ENCODE measurements at places on chromosomes 3 and 15. TPM values are rescaled to one million over a fixed set of nuclear protein-coding genes. Genes with fewer than 3 reads are reported as not detected.
A peak's percentile ranks its signal among the peaks of the same experiment; 100 is the strongest.

DNA sequence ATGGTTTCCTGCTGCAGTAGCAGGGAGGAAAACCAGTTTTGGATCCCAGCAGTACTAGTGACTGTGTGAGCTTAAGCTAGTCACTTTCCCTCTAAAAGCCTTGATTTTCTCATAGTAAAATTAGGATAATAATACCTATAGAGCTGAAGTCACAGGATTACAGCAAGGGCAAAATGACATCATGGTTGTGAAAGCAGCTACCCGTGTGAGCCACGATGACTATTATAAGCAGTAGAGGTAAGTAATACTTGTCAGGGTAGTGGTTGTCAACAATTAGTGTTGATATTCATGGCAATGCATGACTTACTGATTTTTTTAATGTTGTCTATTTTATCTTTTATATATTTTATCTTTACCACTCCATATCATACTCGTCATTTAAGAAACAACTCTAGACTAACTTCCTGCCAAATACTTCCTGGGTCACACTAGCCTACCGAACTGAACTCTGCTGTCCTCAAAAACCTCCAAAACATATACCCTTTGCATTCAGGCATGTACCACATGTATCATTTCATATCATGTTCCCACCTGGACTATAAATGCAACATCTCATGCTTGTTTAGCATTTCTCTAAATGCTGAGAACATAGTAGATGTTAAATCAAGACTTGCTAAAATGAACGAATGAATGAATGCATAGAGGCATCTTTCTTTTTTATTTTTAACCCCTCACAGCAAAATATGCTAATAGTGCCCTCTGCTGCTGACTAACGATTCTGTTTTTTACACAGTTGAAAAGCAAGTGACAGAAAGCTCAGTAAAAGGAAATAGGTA, 172.6 kb downstream of the P3H2 start:
- H3K36me3 ChIP-seq = no peaks in the 10 kb centered on the region
- H3K27ac ChIP-seq = no peak overlapping the region
- no peak overlapping the region for H3K4me3 ChIP-seq
- H3K27me3 ChIP-seq = peaks cover 3% of the 10 kb centered on the region
- H3K4me1 ChIP-seq = peaks cover 6% of the 10 kb centered on the region
- no peak for DNase-seq

The SAXO2 gene
- 0.57 TPM for total RNA-seq

- no peaks in the 10 kb centered on the region for H3K27me3 ChIP-seq
- no peaks in the 10 kb centered on the region for H3K4me1 ChIP-seq
- no peaks in the 10 kb centered on the region for H3K36me3 ChIP-seq
These were observed 442.4 kb upstream of the BCHE start for GRCh38 chr3:166279636-166280035.

The PFKFB4 gene
- total RNA-seq = 15.5 TPM

GRCh38 chr3:64225695-64226499, 631 bp upstream of the PRICKLE2 start:
- no peak overlapping the region for H3K27ac ChIP-seq
- no peak overlapping the region for H3K4me3 ChIP-seq
- H3K27me3 ChIP-seq = no peaks in the 10 kb centered on the region
- no peaks in the 10 kb centered on the region for H3K4me1 ChIP-seq

GRCh38 chr3:52405601-52406110, 39.2 kb downstream of the SEMA3G start:
- H3K36me3 ChIP-seq = peaks cover 50% of the 10 kb centered on the region
- DNase-seq = no peak
- no peaks in the 10 kb centered on the region for H3K27me3 ChIP-seq
- H3K4me3 ChIP-seq = no peak overlapping the region
- H3K27ac ChIP-seq = no peak overlapping the region
- H3K4me1 ChIP-seq = peaks cover 13% of the 10 kb centered on the region

- H3K27ac ChIP-seq = no peak overlapping the region
- no peaks in the 10 kb centered on the region for H3K4me1 ChIP-seq
- H3K4me3 ChIP-seq = no peak overlapping the region
- peaks cover 2% of the 10 kb centered on the region for H3K27me3 ChIP-seq
- DNase-seq = no peak
These were observed 248.4 kb downstream of the CPNE4 start for GRCh38 chr3:131786386-131786785.

The GP5 gene
- total RNA-seq = 0.31 TPM

DNA sequence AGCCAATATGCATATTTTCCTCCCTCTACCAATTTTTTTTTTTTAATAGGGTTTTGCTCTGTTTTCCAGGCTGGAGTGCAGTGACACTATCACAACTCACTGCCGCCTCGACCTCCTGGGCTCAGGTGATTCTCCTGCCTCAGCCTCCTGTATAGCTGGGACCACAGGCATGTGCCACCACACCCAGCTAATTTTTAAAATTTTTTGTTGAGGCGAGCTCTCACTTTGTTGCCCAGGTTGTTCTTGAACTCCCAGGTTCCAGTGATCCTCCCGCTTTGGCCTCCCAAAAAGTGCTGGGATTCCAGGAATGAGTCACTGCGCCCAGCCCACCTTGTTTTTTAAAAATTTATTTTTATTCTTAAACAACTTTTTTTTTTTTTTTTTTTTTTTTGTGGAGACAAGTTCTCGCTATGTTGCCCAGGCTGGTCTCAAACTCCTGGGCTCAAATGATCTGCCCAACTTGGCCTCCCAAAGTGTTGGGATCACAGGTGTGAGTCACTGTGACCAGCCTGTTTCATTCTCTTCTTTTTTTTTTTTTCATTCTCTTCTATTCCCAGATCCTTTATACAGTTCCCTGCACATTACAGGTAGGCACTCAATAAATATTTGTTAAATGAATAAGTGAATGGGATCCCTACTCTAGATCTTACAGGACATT, 40.5 kb upstream of the PIK3CB start:
- no peaks in the 10 kb centered on the region for H3K27me3 ChIP-seq
- no peak overlapping the region for H3K4me3 ChIP-seq
- no peak overlapping the region for H3K27ac ChIP-seq

The SERPINI2 gene
- not detected for total RNA-seq

The TM4SF18 gene
- not detected for total RNA-seq

- no peaks in the 10 kb centered on the region for H3K27me3 ChIP-seq
- H3K4me1 ChIP-seq = no peaks in the 10 kb centered on the region
- H3K4me3 ChIP-seq = no peak overlapping the region
- DNase-seq = no peak
These were observed 64.3 kb downstream of the TRIM42 start for GRCh38 chr3:140742116-140742515.

- no peaks in the 10 kb centered on the region for H3K36me3 ChIP-seq
- no peak overlapping the region for H3K27ac ChIP-seq
- no peak for DNase-seq
- no peak overlapping the region for H3K4me3 ChIP-seq
These were observed 21.3 kb downstream of the PRTG start for GRCh38 chr15:55721554-55722185.

- no peaks in the 10 kb centered on the region for H3K4me1 ChIP-seq
- no peak overlapping the region for H3K27ac ChIP-seq
- DNase-seq = no peak
These were observed 179.7 kb upstream of the NDN start for GRCh38 chr15:23866832-23867231.

- no peaks in the 10 kb centered on the region for H3K27me3 ChIP-seq
- no peak for DNase-seq
- H3K4me3 ChIP-seq = no peak overlapping the region
- H3K4me1 ChIP-seq = no peaks in the 10 kb centered on the region
These were observed 397.0 kb downstream of the CNTN3 start for GRCh38 chr3:74217467-74217866.

GRCh38 chr3:14141144-14141543, 16.3 kb downstream of the TMEM43 start:
- peaks cover 43% of the 10 kb centered on the region for H3K36me3 ChIP-seq
- peaks cover 56% of the 10 kb centered on the region for H3K4me1 ChIP-seq
- peak overlapping the region; percentile 34 for H3K27ac ChIP-seq
- no peak overlapping the region for H3K4me3 ChIP-seq
- H3K27me3 ChIP-seq = no peaks in the 10 kb centered on the region

The METTL6 gene
- total RNA-seq = 15.8 TPM

GRCh38 chr3:42094691-42095391, 3.7 kb downstream of the TRAK1 start:
- H3K4me3 ChIP-seq = no peak overlapping the region
- peaks cover 26% of the 10 kb centered on the region for H3K36me3 ChIP-seq
- DNase-seq = no peak
- H3K4me1 ChIP-seq = peaks cover 63% of the 10 kb centered on the region

The BUB1B gene
- 71.0 TPM for total RNA-seq

DNA sequence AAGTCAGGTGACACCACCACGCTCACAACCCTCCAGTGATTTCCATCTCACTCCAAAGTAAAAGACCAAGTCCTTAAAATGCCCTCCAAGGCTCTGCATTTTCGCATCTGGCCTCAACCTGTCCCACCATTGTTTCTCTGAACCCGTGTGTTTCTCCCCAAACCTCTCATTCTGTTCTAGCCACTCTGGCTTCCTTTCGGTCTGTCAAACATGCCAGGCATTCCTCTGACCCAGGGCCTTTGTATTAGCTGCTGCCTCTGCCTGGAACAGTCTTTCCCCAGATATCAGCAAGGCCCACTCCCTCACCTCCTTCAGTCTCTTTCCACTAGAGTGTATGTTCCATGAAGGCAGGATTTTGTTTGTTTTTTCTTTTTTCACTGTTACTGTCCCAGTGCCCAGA, 16.0 kb downstream of the MAP2K5 start:
- DNase-seq = no peak
- H3K4me3 ChIP-seq = no peak overlapping the region
- no peaks in the 10 kb centered on the region for H3K4me1 ChIP-seq
- H3K27ac ChIP-seq = no peak overlapping the region

The RCN2 gene
- 39.9 TPM for total RNA-seq

DNA sequence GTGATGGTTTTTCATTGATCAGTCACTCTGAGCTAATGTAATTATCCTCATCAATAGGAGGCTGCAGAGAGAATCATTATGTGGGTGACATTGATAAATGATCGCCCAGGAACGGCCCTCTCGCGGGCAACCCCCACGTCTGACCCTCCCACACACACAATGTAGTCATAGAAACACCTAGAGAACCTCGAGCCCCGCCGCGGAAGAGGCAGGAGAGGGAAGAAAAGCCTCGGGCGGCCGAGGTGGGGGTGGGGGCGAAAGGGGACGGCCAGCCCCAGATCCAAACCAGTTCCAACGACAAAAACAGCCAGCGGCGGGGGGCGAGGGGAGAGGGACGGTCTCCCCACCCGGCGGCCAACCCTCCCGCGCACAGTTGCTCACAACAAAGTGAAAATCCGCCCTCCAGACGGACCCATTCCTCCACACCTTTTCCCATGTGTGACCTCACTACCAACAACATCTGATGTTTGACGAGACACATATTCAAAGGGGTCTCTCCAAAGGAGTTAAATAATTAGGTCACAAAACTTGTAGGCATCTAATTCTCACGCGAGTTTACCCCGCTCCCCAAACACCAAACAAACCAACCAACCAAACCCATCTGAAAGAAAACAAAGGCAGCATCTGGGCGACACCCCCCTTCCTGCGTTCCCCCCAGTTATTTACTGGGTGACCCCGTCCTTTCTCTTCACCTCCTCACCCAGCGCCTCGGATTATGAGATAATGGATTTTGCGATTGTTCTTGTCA, 213.0 kb downstream of the MEIS2 start:
- H3K4me1 ChIP-seq = no peaks in the 10 kb centered on the region
- H3K4me3 ChIP-seq = no peak overlapping the region

- peaks cover 2% of the 10 kb centered on the region for H3K36me3 ChIP-seq
- H3K4me1 ChIP-seq = peaks cover 11% of the 10 kb centered on the region
- no peak overlapping the region for H3K4me3 ChIP-seq
- H3K27me3 ChIP-seq = peaks cover 47% of the 10 kb centered on the region
- DNase-seq = no peak
These were observed 2.7 kb upstream of the DMXL2 start for GRCh38 chr15:51625236-51625635.

The SLC7A14 gene
- not detected for total RNA-seq

The ARPP21 gene
- total RNA-seq = not detected

The TNFSF10 gene
- 123 TPM for total RNA-seq

GRCh38 chr3:102106416-102107097, 257.2 kb downstream of the NFKBIZ start:
- H3K36me3 ChIP-seq = peaks cover 9% of the 10 kb centered on the region
- H3K27ac ChIP-seq = peak overlapping the region; percentile 30
- peaks cover 2% of the 10 kb centered on the region for H3K27me3 ChIP-seq
- no peak for DNase-seq

DNA sequence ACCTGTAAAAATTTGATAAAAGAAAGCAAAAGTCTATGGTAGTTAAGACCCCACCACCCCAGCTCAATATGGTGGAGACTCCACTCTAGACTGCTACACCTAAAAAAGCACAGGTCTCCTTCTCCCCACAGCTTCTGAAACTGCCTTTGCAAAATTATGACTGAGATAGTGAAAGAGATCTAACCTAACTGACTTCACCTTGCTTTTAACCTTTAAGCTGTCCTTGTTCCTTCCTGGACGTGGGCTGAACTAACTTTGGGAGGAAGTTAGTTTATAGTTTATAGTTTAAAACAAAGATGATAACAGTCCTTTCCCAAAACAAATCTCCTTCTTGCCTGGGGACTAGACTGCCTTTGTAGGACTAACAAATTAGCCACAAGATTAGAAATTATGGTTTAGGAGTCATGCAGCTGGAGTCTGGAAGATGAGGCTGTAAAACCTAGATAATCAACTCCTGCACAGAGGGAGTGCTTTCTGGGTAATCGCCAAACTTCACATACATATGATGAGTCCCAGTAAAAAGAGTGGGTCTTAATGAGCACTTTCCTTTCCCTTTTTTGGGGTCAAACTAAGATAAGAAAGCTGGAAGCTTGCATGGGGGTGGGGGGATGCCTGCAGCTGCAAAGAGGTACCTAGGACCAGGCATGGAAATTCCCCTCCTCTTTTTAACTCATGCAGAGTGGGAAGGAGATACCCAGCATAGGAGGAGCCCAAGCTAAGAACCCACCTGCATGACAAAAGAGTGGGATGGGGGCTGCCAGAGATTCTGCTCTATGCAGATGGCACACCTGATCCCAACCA, 17.5 kb downstream of the CCR8 start:
- peak overlapping the region; percentile 15 for H3K4me3 ChIP-seq
- H3K27me3 ChIP-seq = no peaks in the 10 kb centered on the region
- peak overlapping the region; percentile 4 for H3K27ac ChIP-seq
- peaks cover 4% of the 10 kb centered on the region for H3K36me3 ChIP-seq
- H3K4me1 ChIP-seq = peaks cover 62% of the 10 kb centered on the region
- DNase-seq = no peak

GRCh38 chr3:49841806-49842205, 14.6 kb downstream of the TRAIP start:
- no peaks in the 10 kb centered on the region for H3K4me1 ChIP-seq
- H3K27ac ChIP-seq = no peak overlapping the region
- H3K4me3 ChIP-seq = no peak overlapping the region
- DNase-seq = no peak
- H3K36me3 ChIP-seq = peaks cover 7% of the 10 kb centered on the region

The MANF gene
- total RNA-seq = 208 TPM

DNA sequence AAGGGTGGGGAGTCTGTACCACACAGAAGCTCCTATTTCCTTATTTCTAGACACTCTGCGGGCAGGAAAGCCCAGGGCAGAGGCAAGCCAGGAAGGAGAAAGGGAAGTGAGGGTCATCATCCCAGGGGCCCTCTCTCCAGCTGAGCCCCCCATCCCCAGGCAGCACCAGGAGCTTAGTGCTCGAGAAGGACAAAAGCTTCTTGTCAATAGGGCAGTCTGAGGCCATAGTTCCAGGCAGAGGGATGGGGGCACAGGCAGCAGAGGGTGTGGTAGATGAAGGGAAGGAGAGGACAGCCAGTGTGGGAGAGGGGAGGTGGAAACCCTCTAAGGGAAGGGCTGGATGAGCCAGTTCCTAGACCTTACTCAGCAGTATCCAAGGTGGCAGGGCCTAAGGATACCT, 2.7 kb downstream of the MAP1A start:
- no peak overlapping the region for H3K4me3 ChIP-seq
- H3K27me3 ChIP-seq = peaks cover 10% of the 10 kb centered on the region
- H3K4me1 ChIP-seq = peaks cover 41% of the 10 kb centered on the region
- H3K27ac ChIP-seq = no peak overlapping the region
